Stimulated activated CD8-positive, alpha-beta memory T cell treated with anti-CD3 and anti-CD28 coated beads, Interleukin-4, amount 100 ng/mL, for 4 hours (primary cell): ENCODE measurements at places on chromosomes 6 and 20.
A peak's percentile ranks its signal among the peaks of the same experiment; 100 is the strongest.

DNA sequence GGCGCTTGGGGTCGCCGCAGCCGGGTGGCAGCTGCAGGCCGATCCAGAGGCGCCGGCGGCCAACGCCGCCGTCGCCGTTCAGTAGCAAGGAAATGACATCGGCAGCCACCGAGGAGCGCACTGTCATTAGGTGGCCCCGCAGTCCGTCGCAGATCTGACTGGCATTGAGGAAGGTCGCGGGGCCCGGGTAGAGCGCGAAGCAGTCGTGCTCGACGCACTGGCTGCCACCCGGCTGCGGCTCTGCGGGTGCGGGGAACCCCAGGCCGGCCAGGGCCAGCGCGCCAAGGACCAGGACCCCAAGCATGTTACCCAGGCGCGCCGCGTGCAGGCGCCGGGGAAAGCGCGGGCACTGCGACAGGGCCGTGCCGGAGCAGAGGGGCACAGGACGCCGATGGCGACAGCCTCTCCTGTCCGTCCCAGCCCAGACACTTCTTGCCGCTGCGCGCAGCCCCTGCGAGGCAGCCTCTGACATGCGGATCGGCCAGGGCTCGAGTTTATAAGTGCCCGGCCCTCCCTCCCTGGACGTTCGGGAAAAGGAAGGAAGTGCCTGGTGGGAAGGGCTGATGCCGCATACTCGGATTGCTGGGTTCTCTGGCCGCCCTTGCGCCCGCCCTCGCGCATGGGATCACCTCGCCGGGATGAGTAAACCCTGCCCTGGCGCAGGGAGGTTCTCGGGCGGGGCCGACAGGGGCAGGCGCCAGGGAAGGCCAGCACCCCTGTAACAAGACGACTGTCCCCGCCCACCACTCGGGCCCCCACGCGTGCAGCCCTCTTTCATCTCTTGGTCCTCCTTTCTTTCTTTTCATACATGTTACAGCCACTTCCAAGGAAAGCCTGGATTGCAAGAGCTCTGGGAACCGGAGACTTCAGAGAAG, at the start of gene THBD:
Gene THBD, minus strand, starts transcription at position 472 of the 875 bp plus-strand sequence. Its CDS starts 168 bp downstream, at position 304.
- DNase-seq, result no peak

DNA sequence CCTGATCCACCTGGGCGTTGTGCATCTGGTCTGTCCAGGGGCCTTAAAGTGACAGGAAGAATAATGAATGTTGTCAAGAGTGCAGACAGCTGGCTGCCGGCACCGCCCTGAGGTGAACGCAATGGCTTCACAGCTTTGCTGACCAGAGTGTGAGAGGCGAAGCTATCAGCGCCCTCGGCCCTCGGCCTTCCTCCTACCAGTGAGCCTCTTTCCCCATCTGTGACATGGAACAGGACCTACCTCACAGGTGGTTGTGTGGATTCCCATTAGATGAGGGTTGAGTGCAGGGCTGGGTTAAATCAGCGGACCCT, 54.8 kb downstream of the CTCFL start:
- no peak for DNase-seq

- no peak for DNase-seq
These were observed 9.9 kb upstream of the SNX9 start for GRCh38 chr6:157813191-157813590.

- DNase-seq, result no peak
These were observed 214.7 kb upstream of the PROKR2 start for GRCh38 chr20:5531318-5532081.

DNA sequence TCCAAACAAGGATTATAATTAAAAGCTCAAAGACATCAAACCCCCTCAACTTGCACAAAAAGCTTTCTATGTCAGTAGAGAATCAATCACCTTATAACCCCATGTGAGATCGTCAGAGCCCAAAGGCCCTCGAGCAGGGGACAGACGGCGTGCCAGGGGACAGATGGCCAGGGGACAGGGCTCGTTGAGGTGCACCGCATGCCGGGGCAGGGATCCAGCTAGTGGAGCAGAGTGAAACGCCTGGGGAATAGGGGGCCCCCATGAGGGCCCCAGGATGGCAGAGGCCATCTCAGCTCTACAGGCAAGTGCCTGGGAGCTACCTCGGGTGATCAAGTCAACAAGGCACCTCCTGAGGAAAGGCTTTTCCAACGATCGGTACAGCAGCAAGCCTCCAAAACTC, 28.6 kb downstream of the DIDO1 start:
- no peak for DNase-seq

DNA sequence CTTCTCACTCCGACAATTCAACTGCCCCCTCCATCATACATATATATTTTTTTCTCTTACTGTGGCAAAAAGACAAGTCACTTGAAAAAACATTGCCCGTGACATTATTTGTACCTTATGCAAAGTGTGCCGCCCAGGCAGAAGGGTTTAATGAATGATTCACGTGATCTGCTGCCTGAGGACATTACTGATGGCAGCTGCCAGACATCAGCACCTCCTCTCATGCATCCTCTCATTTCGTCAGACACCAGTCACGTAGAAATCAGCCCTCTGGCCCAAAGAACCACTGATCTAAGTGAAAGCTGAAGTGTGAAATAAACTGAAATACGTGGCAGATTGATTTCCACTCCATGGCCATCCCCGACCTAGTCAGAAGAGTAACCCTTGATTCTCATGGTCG, 218.8 kb upstream of the PDE10A start:
- DNase-seq, result no peak

- peak; percentile 87 for DNase-seq
These were observed at the start of gene E2F1 for GRCh38 chr20:33686100-33686983. Gene E2F1 (minus strand): TSS chr20:33686385. CDS start chr20:33686264, 121 bp downstream.

GRCh38 chr6:166541876-166542579, 44.5 kb downstream of the RAMACL start:
- DNase-seq, result no peak

GRCh38 chr6:100626721-100627120, 162.0 kb upstream of the SIM1 start:
- no peak for DNase-seq

DNA sequence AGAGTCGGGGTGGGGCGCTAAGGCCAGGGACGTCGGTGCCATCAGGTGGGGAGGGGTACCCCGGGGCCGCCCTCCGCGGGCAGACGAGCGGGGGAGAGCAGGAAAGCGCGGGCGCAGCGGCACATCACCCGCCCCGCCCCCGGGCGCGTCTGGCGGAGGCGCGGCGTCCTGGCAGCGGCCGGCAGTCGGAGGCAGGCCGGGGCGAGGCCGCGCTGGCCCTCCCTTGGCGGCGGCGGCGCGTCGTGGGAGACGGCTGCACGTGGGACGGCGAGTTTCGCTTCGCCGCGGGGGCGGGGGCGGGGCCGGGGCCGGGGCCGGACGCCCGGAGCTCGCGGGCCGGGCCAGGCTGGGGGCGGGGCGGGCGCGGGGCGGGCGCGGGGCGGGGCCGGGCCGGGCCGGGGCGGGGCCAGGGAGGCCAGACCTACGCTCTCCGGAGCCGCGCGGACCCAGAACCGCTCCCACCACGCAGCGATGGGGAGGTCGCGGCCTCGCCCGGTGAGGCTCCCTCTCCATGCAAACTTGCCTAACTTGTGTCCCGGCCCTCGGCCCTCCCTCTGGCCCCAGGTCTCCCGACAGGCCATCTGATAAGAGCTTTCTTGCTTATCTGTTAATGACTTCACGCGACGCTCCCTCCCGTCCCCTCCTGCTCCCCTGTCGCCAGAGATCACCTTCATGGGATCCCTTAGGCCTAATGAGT, 12.5 kb downstream of the ITPR3 start:
- peak; percentile 40 for DNase-seq

GRCh38 chr6:160956300-160957035, 35.1 kb upstream of the MAP3K4 start:
- DNase-seq, result no peak

DNA sequence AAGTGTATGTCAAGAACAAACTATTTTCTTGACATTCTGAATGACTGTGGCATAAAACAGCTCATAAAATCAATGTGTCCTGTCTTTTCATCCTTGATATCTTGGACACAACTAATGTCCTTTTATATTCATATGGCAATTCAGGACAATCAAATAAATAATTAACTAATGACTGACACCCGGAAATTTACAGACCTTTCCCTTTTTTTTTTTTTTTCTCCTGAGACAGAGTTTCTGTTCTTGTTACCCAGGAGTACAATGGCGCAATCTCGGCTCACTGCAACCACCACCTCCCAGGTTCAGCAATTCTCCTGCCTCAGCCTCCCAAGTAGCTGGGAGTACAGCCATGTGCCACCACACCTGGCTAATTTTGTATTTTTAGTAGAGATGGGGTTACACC, 107.1 kb upstream of the LGSN start:
- DNase-seq, result no peak

DNA sequence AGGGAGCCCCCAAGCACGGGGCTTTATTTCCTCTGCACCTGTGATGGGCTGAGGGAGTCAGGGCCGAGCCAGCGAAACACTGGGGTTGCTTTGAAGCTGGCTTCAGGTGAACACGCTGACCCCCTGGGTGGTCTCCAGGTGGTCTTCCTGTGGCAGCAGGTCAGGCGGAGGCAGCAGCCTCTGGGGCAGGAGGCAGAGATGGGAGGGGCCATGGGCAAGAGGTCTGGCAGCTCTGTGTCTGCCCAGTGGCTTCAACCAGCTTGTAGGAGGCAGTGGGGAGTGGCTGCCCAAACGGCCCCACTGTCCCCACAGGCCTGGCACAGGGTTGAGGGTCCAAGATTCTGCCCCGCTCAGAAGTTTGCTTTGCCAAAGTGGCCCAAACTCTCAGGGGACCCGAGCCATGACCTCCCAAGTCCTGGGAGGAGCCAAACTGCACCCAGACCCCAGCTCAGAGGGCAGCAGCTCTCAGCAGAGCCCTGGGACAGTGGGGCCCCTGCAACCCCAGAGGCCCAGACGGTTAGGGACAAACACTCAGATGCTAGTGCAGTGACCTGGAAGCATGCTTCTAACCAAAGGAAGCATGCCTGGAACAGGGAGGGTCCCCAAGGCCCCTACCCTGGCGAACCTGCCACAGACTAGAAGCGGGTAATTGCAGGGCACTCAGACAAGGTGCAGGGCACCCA, 15.3 kb downstream of the NTSR1 start:
- no peak for DNase-seq

DNA sequence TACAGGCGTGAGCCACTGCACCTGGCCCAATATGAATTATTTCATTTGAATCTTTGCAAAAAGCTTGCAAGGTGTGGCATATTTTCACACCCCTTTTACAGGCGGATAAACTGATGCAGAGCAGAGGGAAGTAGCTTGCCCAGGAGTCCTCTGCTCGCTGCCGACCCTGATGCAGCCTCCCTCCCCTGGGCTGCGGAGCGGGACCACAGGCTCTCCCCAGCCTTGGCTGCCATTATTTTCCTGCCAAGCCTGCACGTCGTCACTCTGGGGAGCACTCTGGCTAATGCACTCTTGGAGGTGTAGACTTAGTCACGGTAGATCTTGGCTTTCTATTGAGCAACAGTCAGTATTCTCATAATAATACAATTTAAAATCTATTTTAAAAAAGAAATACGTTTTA, 34.8 kb upstream of the DACT2 start:
- DNase-seq, result no peak

DNA sequence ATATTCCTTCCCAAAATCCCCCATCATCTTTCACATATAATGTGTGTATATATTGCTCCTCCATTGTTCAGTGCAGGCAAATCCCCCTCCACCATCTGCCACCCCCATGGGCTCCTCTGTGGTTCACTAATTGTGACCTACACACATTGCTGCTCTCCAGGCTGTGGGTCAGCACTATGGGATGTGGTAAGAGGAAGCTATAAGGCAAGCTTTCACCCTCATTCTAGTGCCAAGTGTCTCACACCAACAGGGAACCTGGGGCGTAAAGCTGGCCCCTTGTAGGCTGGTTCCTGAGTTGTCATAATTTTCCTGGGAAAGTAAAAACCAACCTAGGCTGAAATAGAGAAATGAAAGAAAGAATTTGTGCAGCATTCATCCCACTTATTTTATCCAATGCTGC, 16.8 kb downstream of the FKBP1A start:
- DNase-seq, result no peak

GRCh38 chr20:14700639-14700960, 363.2 kb upstream of the FLRT3 start:
- DNase-seq, result no peak

DNA sequence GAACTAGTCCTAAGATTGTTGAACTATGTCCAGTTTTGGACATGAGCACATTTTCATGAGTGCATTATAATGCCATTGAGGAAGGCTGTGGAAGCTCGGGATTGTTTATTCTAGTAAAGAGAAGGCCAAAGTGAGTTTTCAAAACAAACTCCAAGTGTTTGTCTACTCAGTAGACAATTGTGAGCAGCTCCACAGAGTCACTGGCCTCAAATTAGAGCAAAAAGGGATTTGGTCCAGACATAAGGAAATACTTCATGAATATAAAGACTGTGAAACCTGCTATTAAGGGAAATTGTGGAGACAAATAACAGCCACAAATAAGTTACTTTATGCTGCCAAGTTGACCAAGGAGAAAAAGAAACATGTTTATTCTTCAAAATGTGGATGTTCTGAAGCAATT, 42.6 kb upstream of the PREP start:
- DNase-seq, result no peak

DNA sequence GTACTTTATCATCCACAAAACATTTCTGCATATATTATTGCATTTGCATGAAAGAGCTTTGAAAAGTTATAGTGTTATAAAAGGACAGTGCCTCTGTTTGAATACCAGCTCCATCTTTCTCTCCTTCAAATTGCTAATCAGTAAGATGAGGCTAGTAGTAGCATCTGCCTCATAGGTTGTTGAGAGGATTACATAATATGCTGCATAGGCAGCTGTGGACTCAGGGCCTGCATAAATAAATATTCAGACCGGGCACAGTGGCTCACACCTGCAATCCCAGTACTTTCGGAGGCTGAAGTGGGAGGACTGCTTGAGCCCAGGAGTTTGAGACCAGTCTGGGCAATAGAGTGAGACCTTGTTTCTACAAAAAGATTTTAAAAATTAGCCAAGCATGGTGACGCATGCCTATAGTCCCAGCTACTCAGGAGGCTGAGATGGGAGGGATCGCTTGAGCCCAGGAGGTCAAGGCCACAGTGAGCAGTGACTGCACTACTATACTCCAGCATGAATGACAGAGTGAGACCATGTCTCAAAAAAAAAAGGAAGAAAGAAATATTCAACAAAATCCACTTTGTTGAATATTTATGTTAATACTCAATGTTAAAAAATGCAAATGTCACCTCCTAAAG, 18.3 kb upstream of the SEC63 start:
- DNase-seq, result no peak

GRCh38 chr6:143288923-143289322, 161.6 kb downstream of the ADAT2 start:
- no peak for DNase-seq

GRCh38 chr6:150175586-150176151, 32.8 kb downstream of the PPP1R14C start:
- no peak for DNase-seq

GRCh38 chr6:154358019-154358545, 1.5 kb upstream of the IPCEF1 start:
- no peak for DNase-seq

- no peak for DNase-seq
These were observed 80.7 kb upstream of the EEF1E1 start for GRCh38 chr6:8182902-8183665.

GRCh38 chr20:9978397-9979004, 56.3 kb upstream of the ANKEF1 start:
- no peak for DNase-seq

DNA sequence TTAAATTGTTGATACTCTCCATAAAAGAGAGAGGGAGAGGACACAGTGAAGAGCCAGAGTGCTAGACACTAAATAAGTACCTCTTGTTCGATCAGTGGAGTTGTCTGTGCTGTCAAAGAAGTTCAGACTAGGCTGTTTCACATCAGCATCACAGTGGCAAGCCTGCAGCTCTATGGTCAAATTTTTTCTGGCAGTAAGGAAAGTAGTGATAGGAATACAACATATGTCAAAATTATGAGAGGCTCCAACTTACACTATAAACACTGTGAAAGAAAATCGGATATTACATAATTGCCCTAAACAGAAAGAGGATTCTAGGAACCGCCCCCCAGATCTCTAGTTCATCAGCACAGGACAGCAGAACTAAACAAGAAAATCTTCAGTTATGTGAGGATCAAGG, 23.1 kb downstream of the DNAH8 start:
- DNase-seq, result no peak
